Left ventricle myocardium inferior (tissue), 1 donor: ENCODE measurements at places on chromosomes 2 and 18. TPM values are rescaled to one million over a fixed set of nuclear protein-coding genes. Genes with fewer than 3 reads are reported as not detected.

Gene AQP12A
- not detected for total RNA-seq

Gene NR4A2
- 0.88 TPM for total RNA-seq

Gene SUMO1
- total RNA-seq, result 71.2 TPM

Gene C1QL2
- not detected for total RNA-seq

- no peak for DNase-seq
These were observed 23.0 kb upstream of the SMAD2 start for GRCh38 chr18:47953471-47953931.

DNA sequence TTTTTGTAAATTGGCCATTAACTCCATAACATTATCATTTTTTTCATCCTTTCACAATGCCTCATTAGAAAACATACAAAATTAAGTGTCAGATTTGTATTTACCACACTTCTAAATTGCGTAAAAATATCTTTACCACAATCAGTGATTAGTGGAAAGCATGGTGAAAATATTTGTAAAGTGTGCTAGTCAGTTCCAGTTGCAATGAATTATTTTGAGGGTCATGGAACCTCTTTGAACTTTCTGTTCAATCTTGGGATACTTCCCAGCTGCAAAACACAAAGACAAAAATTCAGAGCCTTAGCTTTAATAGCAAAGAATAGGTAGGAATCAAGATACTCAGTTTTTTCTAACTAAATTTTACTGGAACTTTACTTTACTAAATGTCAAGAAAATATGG is 4.0 kb upstream of the COL3A1 start:
- no peak for DNase-seq

- no peak for DNase-seq
These were observed 73.3 kb upstream of the CABLES1 start for GRCh38 chr18:23062011-23062410.

DNA sequence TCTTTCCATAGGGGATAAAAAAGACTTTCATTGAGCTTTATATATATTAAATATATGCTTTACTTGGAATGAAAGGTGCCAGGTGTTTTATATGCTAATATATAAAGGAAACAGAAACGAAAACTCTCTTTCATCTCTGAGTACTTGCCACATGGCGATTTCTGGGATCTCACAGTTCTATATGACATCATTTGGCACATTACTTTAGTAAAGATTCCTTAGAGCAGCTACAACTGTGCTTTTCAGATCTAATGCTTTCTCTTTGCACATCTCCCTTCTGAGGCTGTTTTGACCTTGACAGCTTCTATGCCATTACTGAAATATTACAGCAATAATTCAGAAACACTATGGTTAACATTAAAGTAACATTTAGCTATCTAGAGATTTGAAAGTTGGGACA is 1082.9 kb upstream of the CDH2 start:
- no peak for DNase-seq

GRCh38 chr2:157432475-157433106 is 11.3 kb downstream of the CYTIP start:
- no peak for DNase-seq

GRCh38 chr2:11395389-11395788 is 51.0 kb upstream of the ROCK2 start:
- no peak for DNase-seq
